ENCODE measurements at places on chromosomes 3 and 15.

- no peak for DNase-seq
These were observed 699.9 kb upstream of the ZNF385D start for GRCh38 chr3:22450786-22451400.

GRCh38 chr15:90099072-90099867 lies 3.0 kb downstream of the IDH2 start:
- no peak for DNase-seq

DNA sequence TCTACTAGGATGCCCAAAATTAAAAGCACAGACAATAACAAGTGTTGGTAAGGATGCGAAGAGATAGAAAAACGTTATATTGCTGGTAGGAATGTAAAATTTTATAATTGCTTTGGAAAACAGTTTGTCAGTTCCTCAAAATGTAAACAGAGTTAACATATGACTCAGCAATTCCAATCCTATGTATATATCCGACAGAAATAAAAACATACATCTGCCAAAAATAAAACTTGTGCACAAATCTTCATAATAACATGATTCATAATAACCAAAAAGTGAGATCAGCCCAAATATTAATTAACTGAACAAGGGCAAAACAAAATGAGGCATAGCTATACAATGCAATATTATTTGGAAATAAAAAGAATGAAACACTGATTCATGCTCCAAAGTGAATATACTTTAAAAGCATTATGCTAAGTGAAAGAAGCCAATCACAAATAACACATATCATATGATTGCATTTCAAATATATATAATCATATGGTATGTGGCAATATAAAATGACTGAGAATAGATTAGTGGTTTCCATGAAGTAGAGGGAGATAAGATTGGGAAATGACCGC lies 609.3 kb downstream of the IGSF11 start:
- DNase-seq: no peak

GRCh38 chr15:75195766-75196241 lies 5.9 kb upstream of the C15orf39 start:
- no peak for DNase-seq

- no peak for DNase-seq
These were observed 31.2 kb upstream of the TOP2B start for GRCh38 chr3:25695731-25696420.

GRCh38 chr15:47796830-47797229 lies 79.5 kb downstream of the SEMA6D start:
- no peak for DNase-seq

DNA sequence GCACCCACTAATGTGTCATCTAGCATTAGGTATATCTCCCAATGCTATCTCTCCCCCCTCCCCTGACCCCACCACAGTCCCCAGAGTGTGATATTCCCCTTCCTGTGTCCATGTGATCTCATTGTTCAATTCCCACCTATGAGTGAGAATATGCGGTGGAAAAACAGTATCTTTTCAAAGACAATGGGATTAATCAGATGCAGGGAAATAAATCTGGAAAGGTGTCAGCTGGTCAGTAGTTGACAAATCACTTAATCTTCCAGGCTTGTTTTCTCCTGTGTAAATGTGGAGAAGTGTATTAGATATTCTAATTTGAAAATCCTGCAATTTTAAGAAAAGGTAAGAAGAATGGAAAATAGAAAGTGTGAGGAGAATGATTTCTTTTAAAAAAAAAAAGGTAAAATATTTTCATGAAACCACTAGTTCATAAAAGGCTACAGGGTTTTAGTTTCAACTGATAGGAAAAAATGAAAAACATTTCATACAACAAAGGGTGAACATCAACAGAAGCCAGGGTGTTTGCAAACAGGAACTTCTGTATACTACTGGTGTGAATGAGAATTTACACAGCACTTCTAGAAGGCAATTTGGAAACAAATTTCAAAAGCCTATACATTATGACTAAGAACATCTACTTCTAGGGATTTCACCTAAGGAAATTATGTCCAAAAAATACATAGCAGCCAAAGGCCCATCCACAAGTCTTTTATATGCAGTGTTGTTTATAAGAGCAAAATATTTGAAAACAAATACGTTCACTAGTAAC lies 113.5 kb downstream of the CBLB start:
- no peak for DNase-seq

DNA sequence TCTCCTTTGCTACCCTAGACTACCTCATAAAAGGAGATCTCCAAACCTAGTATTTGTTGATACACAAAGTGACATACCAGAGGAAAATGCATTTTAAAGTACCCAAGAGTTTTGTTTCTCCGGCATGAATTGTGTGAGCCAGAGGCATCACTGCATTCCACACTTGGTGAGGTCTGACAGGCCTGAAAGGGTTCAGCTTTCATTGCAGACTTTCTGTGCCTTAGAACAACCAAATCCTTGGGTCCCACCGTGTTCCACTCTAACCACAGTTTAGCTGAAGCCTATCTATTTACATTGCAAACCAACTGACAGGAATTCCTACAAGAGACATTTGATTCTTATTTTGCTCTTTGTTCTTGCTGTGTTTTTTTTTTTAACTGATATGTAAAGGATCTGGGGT lies 21.0 kb upstream of the EID1 start:
- DNase-seq: no peak

- DNase-seq: no peak
These were observed 106.0 kb downstream of the UBE2E2 start for GRCh38 chr3:23308986-23309625.

- no peak for DNase-seq
These were observed 651.2 kb downstream of the DIPK2A start for GRCh38 chr3:144622845-144623244.

Data from RKO (cell line).